ENCODE measurements at places on chromosomes 12 and 14.
A peak's percentile ranks its signal among the peaks of the same experiment; 100 is the strongest.

GRCh38 chr12:101599771-101600484, 5.2 kb downstream of the MYBPC1 start:
- no peak for DNase-seq

GRCh38 chr12:130063866-130064265, 98.4 kb upstream of the FZD10 start:
- no peak for DNase-seq

- DNase-seq = no peak
Observed at GRCh38 chr12:132308853-132309595, 20.4 kb downstream of the GALNT9 start.

GRCh38 chr12:67797185-67797741, 148.7 kb downstream of the DYRK2 start:
- peak; percentile 65 for DNase-seq

DNA sequence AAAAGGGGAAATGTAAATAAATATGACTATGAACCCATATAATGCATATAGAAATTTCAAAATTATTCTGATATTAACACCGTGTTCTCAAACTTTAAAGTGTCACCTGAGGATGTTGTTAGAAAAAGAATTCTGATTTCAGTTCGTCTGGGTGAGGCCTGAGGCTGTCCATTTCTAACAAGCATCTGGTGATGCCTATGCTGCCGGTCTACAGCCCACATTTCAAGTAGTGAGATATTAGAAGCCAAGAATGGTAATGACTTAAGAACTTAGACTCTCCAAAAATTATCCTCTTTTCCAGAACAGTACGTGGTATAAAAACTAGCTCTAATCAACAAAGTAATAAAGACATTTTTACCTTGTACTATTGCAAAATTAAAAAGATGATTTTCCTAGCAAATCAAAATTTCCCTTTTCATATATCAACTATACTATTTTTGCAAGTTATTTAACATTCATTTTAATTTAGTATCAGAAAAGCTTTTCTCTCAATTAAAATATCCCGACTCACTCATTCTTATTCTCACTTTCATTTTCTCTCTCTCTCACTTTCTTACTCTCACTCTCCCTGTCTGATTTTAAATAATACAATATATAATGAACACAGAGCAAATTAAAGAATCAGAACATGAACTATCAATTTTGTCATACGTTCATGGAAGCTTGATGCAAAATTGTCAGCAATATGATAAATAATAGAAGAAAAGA, 35.0 kb downstream of the PIK3C2G start:
- no peak for DNase-seq

GRCh38 chr12:47995981-47996401, 8.3 kb downstream of the COL2A1 start:
- DNase-seq = no peak

DNA sequence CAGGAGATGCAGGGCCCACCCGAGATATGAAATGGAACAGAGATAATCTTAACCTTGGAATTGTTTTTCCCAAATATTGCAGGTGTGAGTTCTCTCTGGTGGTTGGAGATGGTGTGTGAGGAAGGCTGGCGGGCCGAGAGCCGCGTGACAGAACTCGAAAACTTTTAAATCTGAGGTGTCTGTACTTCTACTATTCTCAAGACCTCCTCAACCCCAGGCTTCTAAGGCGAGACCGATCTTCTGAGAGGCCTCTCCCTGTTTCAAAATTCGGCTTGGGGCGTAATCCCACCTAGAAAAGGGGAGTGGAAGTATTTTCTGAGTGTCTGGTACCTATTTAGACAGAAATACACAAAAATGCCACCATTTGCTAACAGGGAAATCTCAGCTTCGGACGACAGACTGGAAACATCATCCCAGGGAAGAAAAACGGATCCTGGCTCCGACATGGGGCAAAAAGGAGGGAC, 611 bp downstream of the SARNP start:
- DNase-seq = no peak

DNA sequence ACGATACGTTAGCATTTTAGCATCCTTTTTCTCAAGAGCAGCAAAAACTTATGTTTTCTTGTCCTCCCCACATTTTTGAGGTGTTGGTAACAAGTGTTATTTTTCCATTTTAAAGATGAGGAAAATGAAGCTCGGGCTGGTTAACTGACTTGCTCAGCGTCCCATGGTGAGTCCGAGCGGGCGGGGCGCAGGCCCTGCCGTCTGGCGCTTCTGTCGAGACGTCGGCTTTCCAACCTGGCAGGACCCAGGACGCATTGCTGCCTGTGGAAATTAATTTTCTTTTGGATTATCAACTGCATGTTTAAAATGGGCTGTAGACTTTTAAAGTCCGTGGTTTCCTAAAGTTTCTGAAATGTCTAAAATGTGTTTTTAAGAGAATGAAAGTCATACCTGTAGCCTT, 30.4 kb downstream of the XRCC3 start:
- DNase-seq = no peak

DNA sequence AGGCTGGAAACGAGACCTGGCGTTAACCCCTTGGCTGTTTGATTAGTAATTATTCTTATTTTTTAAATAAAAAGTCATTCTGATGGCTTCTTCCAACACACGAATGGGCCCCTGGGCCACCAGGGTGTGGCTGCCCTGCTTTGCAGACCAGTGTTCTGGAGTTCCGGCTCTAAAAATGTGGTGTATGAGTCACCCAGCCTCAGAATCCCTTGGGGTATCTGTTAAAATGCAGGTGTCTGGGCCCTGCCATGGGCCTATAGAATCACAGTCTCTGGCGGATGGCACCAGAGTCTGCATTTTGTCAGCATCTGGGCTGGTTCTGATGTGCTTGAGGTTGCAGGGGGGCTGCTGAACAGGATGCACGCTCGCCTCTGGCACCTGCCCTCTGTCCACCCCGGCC, 2.5 kb upstream of the PSMC1 start:
- DNase-seq = no peak
